ENCODE measurements at places on chromosomes 1 and 21.

DNA sequence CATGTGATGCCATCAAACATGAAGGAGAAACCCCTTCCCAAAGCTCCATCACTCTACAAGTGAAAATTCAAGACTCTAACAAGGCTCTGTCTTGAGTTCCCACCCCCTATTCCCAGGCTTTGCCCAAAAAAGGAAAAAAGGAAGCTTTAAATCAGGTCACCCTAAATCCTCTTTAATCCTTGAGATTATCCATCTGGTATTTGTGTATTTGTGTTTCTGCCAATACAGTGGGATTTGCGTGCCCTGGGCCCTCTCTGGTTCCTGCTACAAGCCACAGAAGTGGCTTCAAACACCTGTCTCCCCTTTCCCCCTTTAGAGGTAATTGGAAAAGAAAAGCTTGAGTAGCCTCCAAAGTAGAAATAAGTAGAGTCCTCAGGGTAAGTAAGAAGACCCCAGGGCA is 120.4 kb downstream of the EDEM3 start:
- DNase-seq = no peak

DNA sequence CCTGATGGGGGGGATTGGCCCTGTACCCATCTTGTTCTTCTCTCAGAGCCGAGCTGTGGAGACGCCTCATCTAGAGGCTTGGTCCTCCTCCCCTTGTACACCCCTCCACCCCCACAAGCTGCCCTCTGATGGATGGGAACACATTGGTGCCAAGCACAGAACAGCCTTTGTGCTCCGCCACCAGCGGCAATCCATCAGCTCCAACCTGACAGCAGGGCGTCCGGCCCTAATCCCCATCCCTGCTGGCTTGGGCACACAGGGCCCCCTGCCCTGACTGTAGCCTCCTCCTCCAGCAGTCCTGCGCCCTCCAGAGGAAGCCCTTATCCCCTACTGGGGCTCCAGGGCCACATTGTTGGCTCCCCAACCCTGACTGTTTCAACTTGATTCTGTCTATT is 3.8 kb upstream of the MYOG start:
- no peak for DNase-seq

GRCh38 chr21:28614791-28615190 is 377.9 kb downstream of the LTN1 start:
- no peak for DNase-seq

GRCh38 chr1:111904478-111905218 is 84.8 kb downstream of the KCND3 start:
- peak; percentile 97 for DNase-seq

DNA sequence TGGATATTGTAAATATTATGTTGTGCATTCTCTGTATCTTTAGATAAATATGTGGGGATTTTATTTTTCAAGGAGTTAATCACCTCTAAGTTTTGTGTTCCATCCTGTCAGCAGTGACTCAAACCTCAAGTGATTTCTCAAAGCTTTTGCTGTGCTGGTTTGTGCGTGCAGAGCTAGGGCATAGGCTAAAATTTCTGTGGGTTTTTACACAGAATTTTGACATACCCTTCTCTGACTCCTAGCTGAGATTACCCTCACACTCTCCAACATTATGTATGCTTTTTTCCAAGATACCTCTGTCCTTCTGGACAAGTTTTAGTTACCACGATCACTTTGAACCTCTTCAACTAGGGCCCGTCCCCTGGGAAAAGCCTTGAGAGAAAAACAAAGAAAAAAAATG is 384.9 kb downstream of the NCAM2 start:
- no peak for DNase-seq

DNA sequence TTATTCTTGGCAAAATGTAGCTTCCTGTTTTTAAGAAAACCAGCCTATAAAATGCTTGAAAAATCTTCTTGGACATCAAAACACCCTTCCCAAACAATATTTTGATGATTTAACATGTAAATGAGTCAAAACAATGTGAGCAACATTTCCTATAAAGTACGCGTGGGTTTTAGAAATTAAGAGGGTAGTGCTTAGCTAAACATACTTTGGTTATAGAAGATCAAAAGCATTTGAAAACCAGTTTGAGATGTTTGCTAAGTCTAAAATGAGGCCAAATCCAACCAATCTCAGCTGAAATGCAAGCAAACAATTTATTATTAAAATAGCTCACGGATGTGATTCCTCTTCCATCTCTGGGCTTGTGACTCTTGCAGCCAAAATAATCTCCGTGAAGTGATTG is 350.4 kb downstream of the TGFB2 start:
- DNase-seq = no peak

DNA sequence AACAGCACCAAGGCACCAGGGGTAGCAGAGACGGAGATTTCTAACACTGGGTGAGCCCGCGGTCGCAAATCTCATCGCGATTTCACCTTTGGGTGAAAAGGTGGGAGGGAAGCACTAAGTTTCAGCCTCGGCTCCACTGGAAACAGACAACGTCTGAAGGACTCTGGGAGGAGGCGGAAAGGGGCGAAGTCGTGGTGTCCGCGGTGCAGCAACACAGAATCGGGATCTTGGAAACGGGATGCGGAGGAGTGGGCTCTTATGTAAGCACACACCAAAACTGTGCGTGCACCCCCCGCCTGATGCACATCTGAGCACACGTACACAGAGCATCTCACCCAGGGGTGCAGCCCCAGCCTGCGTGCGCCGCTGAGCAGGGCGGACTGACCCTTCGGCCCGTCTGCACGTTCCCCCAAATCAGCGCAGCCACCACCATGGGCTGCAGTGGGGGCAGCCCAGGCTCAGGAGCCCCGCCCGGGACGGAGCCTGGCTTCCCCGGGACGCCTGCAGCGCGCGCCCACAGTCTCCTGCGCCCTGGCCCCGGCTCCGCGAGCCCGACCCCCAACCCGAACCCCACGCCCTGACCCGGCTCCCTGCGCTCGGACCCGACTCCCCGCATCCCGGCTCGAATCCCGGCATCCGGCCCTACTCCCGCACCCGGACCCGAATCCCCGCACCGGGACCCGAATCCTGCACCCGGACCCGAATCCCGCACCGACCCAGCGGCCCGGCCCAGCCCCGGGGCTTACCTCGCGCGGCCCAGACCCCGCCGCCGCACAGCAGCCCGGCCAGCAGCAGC is 670 bp downstream of the CLSTN1 start:
- no peak for DNase-seq

- DNase-seq = no peak
Measured at GRCh38 chr1:94411237-94411636, 7.0 kb upstream of the ABCD3 start.

DNA sequence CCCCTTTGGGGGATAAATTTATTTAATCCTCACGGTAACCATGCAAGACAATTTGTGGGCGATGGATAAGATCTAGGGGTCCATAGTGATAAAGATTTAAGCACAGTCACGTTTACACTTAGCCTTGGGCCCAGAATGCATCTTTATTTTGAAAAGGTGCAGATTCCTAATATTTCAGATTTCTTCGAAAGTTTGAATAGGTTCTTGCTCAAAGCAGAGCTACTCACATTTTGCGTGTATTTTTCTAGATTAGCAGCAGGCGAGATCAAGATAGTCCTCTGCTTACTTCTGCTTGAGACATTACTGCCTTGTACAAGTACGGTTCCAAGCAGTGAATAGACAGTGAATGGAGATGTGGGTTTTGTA is 647 bp downstream of the TSEN15 start:
- no peak for DNase-seq

- peak; percentile 10 for DNase-seq
Measured at GRCh38 chr1:117754061-117754969, 148.5 kb downstream of the TENT5C start.

GRCh38 chr1:96721053-96721415 is 550 bp upstream of the PTBP2 start:
- DNase-seq = no peak

All from DMS79 (cell line).